ENCODE measurements at places on chromosomes 3 and 15. TPM values are rescaled to one million over a fixed set of nuclear protein-coding genes. Genes with fewer than 3 reads are reported as not detected.

Gene ABCC5
- total RNA-seq = 22.6 TPM

Gene EPHB1
- total RNA-seq = 0.87 TPM

Gene LRRC34
- total RNA-seq = 4.3 TPM

Gene LRRK1
- total RNA-seq = 0.28 TPM

Gene ACAD11
- total RNA-seq = 10.8 TPM

Gene ECE2
- total RNA-seq = not detected

Gene CTSH
- 123 TPM for total RNA-seq

Gene FOXB1
- total RNA-seq = 0.86 TPM

Gene RYR3
- not detected for total RNA-seq

Gene CTXN2
- total RNA-seq = not detected

Gene SKOR1
- total RNA-seq = 0.30 TPM

Gene RETNLB
- total RNA-seq = not detected

Gene COL8A1
- 0.22 TPM for total RNA-seq

Gene HRG
- total RNA-seq = not detected

Gene GABRR3
- total RNA-seq = not detected

Gene ALPK3
- 0.22 TPM for total RNA-seq

Gene RGMA
- 0.58 TPM for total RNA-seq

Gene TRPC1
- 0.86 TPM for total RNA-seq

Gene RAD51
- 44.5 TPM for total RNA-seq

Gene PEAK1
- total RNA-seq = 28.1 TPM

Gene UNC13C
- total RNA-seq = not detected

Gene SLC15A2
- 4.0 TPM for total RNA-seq

Gene LOXL1
- total RNA-seq = 1.9 TPM

Gene CYP1A2
- not detected for total RNA-seq

Gene DCBLD2
- total RNA-seq = 3.0 TPM

Gene PLCB2
- total RNA-seq = 178 TPM

Gene MYO5C
- total RNA-seq = 3.4 TPM

Gene MTFMT
- total RNA-seq = 15.3 TPM

Gene TASOR
- total RNA-seq = 66.8 TPM

Gene SUSD5
- total RNA-seq = not detected

Gene PARP9
- 92.5 TPM for total RNA-seq

Gene AMT
- total RNA-seq = 5.0 TPM

Gene UCN2
- not detected for total RNA-seq

Gene CGGBP1
- 97.8 TPM for total RNA-seq

Gene CLDN11
- total RNA-seq = 0.10 TPM

Gene XCR1
- not detected for total RNA-seq

Gene NMNAT3
- total RNA-seq = 0.43 TPM

Gene CCR1
- total RNA-seq = 1.5 TPM

Gene IL5RA
- total RNA-seq = not detected

Gene RLBP1
- not detected for total RNA-seq

Gene CRELD1
- 15.2 TPM for total RNA-seq

Gene PPP4R2
- total RNA-seq = 81.8 TPM

Gene TRIM42
- not detected for total RNA-seq

Gene DUOXA2
- not detected for total RNA-seq

Gene CSPG4
- not detected for total RNA-seq

Gene NEK10
- 0.75 TPM for total RNA-seq

Gene QTRT2
- 29.4 TPM for total RNA-seq

Gene SST
- not detected for total RNA-seq

Gene SCG5
- 2.5 TPM for total RNA-seq

Gene LRIG1
- total RNA-seq = 33.1 TPM

Gene ITPKA
- total RNA-seq = 0.33 TPM

Gene CPA3
- not detected for total RNA-seq

Gene WDR49
- 0.24 TPM for total RNA-seq

Gene SPINT1
- total RNA-seq = 6.8 TPM

Gene SERINC4
- 0.24 TPM for total RNA-seq

Gene ASTE1
- 14.1 TPM for total RNA-seq

Gene AADAC
- not detected for total RNA-seq

Gene ZNF80
- total RNA-seq = 0.15 TPM

Gene FILIP1L
- total RNA-seq = 0.58 TPM

Data from activated naive CD4-positive, alpha-beta T cell treated with anti-CD3 and anti-CD28 coated beads, Interleukin-2, amount 10 ng/mL, durations not matched to agents 5 hours and 36 hours (primary cell).